ENCODE measurements at places on chromosomes 12 and 14.

DNA sequence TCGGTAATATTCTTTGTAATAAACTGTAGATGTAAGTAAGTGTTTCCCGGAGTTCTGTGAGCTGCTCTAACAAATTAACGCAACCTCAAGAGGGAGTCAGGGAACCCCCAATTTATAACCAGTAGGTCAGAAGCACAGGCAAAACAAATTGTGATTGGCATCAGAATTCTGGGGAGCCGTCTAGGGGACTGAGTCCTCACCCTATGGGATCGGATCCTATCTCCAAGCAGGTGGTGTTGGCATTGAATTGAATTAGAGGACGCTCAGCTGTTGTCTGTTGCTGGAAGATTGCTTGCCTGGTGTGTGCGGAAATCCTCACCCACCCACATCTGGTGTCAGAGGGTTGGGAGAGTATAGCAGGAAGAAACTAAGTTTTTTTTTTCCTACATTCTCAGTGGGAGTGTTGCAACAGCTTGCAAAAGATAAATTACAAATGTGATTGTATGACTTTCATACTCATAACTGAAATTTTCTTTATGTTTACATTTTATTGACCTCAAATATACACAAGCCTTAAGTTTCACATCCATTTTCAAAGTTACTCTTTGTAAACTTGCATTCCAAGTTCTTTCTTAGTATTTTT lies 5.5 kb downstream of the TMEM52B start:
- no peak for DNase-seq

GRCh38 chr12:11702959-11703358 lies 53.5 kb downstream of the ETV6 start:
- DNase-seq: no peak

- DNase-seq: no peak
Observed at GRCh38 chr14:70281939-70282338, 77.5 kb downstream of the COX16 start.

DNA sequence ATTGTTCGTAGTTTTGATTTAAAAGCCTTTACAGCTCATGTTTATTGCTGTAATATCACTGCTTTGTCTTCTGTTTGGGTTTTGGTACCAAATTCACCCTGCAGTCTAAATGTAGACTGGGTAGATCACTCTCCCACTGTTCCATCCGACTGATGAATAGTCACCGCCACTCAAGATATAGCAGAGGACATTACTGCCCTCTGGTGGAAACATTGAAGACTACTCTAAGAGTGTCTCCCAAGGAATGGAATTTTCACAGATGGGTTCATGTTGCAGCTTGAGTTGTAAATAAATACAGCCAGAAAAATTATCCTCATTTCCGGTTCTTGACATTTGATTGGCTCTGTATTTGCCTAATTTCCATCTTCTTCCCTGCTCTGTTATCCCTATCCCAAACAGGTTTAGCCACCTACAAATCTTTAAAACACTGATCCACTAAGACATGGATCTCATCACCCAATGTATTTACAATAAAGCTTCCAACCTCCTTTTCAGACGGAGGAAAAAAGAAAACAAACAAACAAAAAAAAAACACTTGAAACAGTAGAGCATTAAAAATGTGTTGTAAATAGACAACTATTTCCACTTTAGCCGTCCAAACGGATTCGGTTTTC lies 198.3 kb upstream of the CPNE8 start:
- DNase-seq: peak; percentile 7

DNA sequence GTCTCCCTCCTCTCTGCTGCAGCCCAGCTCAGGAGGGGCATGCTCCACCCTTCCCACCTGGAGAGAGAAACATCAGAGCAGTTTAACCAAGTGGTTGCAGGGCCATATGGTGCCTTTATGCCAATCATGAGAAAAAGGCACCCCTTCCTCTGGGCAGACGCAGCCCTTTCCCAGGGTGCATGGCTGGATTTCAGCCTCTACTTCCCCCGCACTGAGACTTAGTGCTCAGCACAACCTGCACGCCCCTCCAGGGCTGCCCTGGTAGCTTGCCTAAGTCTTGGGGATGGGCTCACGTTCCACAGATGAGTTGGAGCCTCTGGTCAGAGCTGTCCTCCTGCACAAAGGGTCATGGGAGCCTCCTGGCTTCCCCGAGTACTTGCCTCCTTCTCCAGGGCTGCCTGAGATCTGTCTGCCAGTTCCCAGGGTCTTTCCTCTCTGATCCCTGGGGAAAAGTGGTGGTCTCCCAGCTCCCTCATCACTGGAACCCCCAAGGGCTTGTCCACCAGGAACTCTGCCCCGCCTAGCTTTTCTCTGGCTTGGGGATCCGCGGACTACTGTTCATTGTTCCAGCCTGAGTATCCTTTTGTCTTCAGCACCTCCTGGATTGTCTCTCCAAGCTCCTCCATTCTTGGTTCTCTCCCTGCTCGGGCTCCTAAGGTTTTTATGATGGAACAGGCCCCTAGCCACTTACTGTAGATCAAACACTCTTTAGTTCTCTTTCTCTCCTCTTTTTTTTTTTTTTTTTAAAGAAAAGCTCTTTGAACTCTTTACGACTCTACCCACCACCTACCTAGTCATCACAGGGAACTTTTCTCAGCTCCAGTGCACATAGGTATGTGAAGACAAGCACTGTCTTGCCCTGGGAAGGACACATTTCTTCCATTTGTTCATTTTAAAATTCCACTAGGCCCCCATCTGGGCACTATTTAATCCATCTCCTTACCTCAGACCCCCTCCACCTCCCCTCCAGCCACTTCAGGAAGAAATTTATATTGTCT lies 6.1 kb upstream of the KRT74 start:
- no peak for DNase-seq

DNA sequence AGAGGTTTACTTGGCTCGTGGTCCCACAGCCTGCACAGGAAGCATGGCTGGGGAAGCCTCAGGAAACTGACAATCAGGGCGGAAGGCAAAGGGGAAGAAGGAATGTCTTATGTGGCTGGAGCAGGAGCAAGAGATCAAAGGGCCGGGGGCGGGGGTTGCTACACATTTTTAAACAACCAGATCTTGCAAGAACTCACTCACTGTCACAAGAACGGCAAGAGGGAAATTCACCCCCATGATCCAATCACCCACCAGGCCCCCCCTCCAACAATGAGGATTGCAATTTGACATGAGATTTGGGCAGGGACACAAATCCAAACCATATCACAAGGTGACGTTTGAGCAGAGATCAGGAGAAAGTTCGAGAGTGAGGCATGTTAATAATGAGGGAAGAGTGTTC lies 163.7 kb upstream of the RPH3A start:
- DNase-seq: no peak

DNA sequence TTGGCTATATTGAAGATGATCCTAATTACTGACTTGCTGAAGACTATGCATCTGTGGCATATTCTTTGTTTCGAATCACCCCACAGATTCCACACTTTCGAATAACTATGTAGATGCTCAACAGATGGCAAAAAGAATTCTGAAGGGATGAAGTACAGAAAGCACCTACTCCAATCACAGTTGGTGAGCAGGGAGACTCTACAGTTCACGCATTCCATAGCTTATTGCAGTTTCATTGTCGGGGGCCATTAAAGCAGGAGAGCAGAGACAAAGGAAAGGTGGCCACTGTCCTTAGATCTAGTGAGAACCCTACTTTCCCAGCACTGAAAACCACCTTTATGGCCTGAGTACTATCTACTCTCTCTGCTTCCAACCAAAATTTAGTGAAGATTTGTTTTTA lies 191.9 kb downstream of the STXBP6 start:
- DNase-seq: no peak

DNA sequence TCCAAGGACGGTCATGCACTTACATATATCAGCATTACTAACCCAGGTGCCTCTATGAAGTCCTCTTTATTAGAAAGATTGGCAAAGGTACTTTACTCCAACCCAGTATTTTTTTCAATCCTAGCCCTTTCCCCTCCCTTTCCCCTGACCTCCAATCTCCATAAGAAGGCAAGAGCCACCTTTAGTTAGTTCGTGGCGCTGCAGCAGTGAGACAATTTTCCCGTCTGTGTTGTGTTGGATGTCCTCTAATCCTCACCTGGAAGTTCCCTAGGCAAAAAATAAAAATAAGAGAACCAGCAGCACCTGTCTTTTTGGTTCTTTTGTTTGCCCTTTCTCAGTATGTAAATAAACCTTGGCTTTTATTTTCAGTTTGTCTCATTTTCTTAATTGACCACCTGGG lies 439.6 kb upstream of the LRFN5 start:
- DNase-seq: no peak

DNA sequence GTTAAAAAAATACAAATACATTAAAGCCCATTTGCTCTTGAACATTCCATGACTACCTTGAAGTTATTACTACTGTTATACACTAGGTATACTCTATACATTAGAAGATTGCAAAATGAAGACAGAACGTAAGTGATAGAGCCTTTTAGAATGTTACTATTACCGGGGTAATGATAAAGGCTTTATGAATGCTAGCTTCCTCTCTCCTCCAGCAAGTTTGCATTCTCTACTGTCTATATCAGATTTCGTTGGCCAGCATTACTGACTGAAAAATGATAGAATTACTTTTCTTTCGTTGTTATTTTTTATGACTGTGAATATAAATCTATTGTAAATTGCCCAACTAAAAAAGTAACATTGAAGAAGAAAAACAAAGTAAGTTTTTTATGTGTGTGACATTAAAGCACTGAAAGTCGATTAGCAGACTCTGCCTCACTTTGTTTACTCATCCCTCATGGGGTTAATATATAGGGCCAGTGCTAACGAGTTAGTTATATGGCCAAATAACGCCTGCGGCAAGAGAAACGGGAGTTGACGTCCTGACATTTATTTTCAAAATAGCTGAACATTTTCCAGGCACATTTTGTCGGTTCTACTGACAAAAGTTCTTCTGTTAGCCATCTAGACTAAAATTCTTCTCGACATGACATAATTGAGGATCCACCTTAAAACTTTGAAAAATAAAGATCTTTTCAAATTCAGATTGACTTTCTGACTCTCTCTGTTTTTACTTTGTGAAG lies 163.8 kb upstream of the KITLG start:
- DNase-seq: no peak
